DMS153 (cell line): ENCODE measurements at places on chromosomes 6 and 20.
A peak's percentile ranks its signal among the peaks of the same experiment; 100 is the strongest.

DNA sequence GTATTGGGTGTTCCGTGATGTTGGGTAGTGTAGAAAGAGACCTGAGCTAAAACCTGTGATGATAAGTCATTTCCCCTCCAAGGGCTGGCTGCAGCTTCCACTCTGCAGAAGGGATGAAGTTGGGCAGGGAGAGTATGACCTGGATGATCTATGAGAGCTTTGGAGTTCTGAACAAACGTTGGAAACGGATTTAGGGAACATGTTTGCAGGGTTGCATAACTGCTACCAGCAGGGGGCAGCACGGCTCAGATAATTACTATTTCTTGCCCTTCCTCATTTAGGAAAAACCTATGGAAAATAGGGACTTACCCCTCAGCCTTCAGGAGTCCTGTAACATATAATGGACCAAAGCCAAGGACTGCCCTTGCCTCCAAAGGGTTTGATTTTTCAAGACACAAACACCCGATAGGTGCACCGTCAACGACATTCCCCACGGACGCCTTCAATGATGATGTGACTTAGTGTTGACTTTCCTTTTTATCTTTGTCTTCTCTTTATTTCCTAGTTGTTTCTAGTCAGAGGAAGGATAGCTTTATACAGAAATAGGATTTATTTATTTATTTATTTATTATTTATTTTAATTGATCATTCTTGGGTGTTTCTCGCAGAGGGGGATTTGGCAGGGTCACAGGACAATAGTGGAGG is 164.9 kb upstream of the SASH1 start:
- no peak for DNase-seq

GRCh38 chr6:35328108-35328723 is 14.1 kb upstream of the PPARD start:
- no peak for DNase-seq

- no peak for DNase-seq
These were observed 616.2 kb downstream of the EPM2A start for GRCh38 chr6:145119081-145119480.

DNA sequence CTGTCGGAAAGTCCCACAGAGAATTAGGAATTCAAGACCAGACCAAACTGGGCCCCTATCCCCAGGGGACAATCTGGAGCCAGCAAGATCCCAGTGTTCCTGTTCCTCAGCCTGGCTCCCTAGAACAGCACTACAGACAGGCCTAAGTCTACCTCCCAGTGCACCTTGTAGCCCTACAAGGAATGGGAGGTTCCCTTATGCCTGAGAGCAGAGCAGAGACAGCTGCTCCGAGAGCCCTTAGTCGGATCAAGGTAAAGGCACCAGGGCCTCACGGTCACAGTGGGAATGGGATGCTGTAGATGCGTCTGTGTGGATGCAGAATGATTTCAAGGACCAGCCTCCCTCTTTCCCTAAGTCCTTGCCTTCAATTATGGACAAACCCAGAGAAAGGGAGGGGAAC is 204.5 kb upstream of the STXBP5 start:
- DNase-seq: no peak

DNA sequence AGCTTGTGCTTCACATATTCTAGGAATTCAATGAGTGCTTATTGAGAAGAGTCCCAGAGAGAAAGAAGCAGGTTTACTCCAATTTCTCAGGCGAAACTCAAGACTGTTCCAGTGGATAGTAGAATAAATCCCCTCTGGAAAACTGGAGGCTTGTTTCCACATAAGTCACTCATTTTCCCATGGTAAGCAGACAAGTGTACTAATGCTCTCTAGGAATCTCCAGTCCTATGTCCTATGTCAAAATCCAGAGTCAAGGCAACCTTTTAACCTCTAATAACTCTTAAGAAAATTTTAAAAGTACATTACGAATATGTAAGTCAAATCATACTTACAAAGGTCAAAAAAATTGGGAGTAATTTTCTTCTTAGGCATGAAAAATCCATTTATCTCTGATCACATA is 35.2 kb downstream of the SMLR1 start:
- DNase-seq: no peak

DNA sequence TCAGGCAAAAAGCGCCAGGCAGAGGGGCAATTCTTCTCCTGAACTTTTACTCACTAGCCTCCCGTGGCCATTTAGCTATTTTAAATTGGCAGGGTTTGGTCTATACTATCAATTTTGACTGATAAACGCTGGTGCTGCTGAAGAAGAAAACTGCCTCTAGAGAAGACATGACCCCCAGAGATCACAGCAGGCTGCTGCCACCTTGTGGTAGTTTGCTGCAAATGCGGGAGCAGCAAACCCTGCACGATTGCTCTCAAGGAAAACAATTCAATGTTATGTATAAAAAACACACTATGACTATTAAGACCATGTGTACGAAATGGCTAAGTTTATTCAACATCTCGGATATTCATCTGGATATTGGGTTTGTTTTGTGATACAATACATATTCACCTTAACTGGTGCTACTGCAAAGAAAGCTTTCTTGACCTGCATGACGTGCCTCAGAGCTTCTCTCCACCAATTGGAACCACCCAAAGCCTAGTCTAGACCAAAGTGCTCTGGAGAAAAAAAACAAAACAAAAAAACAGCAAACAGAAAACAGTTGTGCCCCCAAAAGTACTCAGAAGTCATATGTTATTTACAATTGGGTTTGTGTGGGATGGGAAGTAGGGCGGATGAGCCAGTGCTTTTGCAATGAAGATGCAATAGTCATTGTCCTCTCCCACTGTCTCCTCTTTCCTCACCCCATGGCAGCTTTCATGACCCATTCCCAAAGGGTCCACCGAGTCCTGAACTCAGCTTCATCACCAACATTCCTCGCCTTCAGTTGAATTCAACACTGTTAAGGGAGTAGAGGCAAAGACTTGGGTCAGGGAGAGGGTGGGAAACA is 19.6 kb upstream of the IL17F start:
- peak; percentile 4 for DNase-seq

DNA sequence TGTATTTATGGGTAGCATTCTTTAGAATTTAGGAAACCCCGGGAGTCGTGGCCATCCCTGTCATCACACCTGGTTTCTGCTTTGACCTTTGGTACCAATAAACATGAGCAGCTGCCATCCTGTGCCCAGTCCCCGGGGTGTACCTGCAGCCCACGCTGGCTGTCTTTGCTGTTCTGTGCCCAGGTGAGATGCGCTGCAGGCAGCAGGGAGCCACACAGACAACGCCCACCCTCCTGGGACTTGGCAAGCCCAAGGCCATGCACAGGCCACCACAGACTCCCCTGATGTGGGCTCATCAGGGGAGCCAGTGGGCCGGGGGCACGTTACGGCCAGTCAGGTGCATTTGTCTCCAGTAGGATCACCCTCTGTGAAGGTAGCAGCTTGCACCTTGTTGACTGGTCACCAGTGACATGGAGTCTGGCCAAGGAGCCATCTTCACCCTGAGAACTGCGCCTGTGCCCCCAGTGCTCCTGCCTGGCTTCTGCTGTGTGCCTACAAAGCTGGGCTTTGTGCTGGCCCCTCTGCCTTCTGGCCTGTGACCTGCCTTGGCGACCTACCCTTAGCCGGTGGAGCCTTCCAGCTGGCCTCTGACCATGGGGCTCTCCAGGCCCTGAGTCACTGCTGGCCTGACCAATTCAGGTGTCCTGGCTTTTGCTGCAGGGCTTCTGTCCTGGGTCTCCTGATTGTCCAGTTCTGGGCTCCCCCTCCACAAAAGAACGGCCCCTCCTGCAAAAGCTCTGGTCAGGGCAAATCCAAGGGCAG is 14.2 kb upstream of the UNC93A start:
- no peak for DNase-seq

DNA sequence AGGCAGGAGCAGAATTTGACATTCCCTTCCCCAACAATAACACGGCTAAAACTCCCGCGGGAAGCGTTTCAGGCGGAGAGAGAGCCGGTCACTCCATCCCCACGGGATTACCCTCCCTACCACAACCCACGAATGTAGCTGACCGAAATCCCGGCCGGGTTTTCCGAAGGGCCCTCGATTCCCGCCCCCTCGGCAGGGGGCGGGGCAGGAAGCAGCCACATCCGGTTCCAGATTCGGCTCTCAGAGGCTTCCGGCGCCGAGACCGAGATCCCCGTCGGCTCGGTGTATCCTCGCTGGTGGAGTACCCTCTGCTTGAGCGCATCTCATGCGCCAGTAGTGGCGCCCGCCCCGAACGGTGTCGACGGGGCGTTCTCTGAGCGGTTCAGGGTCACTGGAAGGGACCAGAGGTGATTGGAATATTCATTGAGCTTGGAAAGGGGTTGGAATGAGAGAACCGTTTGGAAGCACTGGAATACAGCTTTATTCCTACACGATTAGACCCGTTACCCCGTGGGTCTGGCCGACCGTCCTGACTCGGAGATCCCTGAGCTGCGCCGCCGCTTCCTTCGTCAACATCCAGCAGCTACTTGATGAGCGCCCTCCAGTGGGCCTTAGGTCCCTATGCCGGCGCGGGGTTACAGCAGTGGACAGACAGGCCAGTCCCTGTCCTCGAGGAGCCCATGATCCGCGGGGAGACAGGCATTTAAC is 649 bp upstream of the RGL2 start:
- peak; percentile 88 for DNase-seq

GRCh38 chr6:155561257-155561965 is 105.8 kb upstream of the NOX3 start:
- no peak for DNase-seq

DNA sequence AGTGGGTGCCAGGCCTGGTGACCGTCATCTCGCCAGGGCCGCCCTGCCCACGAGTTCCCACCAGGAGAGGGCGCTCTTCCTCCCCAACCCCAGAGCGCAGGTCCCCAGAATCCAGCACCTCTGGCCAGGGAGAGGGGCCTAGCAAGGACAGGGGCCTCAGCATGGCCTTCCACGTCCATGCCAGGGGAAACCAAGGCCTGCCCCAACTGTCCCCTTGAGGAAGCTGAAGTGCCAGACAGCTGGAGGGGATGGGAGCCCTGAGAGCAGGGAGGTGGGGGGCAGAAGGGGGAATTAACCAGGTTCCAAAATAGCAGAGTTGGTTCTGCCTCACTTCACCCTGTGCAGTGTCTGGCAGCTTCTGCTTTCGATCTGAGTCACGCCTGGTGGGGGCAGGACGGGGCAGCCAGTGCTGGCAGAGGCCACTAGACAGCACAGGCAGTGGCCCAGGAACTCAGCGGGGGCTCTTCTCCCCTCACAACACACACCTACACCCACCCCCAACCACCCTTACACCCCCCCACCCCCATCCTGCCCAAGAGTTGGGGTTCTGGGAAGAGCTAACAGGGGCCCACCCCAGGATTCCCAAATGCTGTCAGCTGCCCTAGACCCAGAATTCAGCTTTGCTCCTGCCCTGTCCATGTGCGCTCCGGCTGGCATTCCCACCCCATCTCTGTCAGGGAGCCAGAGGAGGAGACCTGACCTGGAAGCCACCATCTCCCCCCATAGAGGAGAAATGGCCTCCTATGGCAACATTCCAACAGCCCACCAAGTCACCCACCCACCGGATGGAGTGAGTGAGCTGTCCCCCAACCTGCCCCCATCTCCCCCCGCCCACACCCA is 29.2 kb downstream of the TFEB start:
- DNase-seq: no peak

- no peak for DNase-seq
These were observed 58.6 kb upstream of the MRPS10 start for GRCh38 chr6:42276034-42276890.

GRCh38 chr20:20439602-20440190 is 71.8 kb downstream of the INSM1 start:
- DNase-seq: no peak

DNA sequence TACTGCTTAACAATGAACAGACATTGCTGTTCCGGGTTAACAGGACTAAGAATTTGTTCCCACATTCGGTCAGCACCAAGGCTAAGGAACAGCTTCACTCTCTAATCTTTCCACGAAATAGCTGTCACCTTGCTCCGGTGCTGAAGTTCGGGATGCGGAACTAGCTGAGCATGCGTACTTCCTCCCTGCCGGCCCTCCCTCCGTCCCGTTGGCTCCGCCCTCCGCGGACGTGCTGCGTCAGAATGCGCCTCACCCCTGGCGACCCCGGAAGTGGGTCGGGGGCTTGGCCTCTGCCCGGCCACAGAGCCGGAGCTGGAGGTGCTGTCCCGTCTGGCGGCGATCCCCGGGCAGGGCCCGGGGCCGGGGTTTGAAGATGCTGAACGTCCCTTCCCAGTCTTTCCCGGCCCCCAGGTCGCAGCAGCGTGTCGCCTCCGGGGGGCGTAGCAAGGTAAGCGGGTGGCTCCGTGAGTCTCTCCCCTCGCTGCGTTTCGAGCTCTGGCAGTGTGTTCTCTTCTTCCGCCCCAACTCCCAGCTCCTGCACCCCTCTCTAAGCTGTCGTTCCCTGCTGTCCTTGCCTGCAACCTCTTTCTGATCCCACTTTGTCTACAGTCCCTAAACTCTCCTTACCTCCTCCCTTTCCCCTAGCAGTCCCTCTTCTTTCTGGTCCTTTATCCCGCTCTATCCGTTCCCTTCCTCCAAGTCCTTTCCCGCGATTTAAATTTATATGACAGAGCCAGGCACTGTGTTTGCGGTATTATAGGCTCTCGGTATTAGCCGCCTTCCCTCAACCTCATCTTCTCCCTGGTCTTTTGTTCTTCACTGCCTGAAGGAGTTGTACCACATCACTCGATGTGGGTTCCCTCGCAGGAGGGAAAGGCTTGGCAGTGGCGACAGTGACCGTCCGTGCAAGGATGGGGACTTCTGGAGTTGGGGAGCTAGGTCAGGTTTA is at the start of gene CYB5R4:
Gene CYB5R4, plus strand, starts transcription at position 280 of the 949 bp plus-strand sequence. Its CDS starts 94 bp downstream, at position 374.
- peak; percentile 90 for DNase-seq

- DNase-seq: no peak
These were observed 50.7 kb downstream of the PPP1R3G start for GRCh38 chr6:5135788-5136376.

DNA sequence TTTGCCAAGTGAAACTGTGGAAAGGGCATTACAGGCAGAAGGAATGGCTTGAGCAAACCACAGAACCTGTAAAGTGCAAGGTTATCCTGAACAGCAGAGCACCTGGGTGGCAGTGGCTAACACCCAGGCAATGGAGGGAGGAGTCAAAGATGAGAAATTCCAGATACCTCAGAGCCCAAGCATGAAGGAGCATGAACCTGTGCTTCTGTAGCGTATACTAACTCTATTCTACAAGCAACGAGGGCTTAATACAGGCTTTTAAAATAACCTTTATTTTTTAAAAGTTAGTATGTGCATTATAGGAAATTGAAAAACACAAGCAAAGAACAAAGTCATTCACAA is 77.0 kb downstream of the CNBD2 start:
- DNase-seq: no peak

GRCh38 chr6:31385041-31385440 is 18.4 kb upstream of the MICA start:
- DNase-seq: no peak

GRCh38 chr20:25360631-25361286 is 29.9 kb downstream of the ABHD12 start:
- no peak for DNase-seq

DNA sequence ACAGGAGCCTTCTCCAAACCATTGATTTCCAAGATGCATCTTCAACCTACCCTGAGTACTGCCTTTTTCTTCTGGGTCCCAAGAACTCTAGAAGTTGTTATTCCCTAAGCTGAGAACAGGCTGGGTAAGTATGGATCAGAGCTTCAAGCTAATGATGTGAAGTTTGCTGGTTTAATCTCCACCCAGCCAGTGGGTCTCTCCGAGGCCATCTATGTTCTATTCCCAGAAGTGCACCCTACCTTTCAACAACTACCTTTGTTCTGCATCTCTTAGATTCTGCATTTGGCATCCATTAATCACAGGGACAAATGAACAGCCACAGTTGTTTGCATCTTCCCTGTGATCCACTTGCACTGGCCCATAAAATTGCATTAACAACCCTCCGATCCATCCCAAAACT is 246.2 kb downstream of the HIVEP2 start:
- DNase-seq: no peak
